ENCODE measurements at places on chromosomes 13 and 19. TPM values are rescaled to one million over a fixed set of nuclear protein-coding genes. Genes with fewer than 3 reads are reported as not detected.

GRCh38 chr13:33213797-33214196, 71.8 kb downstream of the STARD13 start:
- no peak for DNase-seq

GRCh38 chr13:93620181-93620765, 393.7 kb downstream of the GPC6 start:
- DNase-seq: no peak

GRCh38 chr13:92384410-92384809, 842.2 kb upstream of the GPC6 start:
- DNase-seq: no peak

- DNase-seq: no peak
These were observed 21.5 kb downstream of the C13orf46 start for GRCh38 chr13:113952151-113952982.

- no peak for DNase-seq
These were observed 7.0 kb upstream of the RCN3 start for GRCh38 chr19:49520705-49521319.

Gene TNFSF13B
- polyA plus RNA-seq: 3.0 TPM
